ENCODE measurements at places on chromosomes 1 and 21.

GRCh38 chr1:147539122-147539575 lies 2.2 kb upstream of the BCL9 start:
- DNase-seq = no peak

- no peak for DNase-seq
Observed at GRCh38 chr1:212909652-212910063, 40.7 kb upstream of the VASH2 start.

DNA sequence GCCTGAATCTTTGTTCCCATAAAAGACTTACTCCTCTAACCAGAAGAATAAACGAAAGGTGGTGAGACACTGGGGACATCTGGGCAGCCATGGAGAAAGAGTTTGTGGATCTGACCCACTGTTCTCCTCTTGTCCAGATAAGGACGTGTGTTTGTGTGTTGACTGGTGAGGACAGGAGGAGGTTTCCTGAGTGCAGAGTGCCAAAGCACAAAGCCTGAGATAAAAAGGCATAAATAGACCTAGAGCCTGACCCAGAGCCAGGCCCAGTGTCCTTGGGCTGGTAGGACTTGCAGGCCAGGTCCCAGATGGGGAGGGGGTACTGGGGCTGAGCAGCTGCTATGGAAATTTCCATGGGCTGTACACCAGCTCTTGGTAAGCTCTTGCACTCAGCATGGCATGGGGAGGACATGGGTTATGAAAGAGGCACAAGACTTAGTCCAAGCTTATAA lies 19.6 kb upstream of the COQ8A start:
- no peak for DNase-seq

- DNase-seq = no peak
Observed at GRCh38 chr1:44433209-44433608, 28.2 kb downstream of the RNF220 start.

DNA sequence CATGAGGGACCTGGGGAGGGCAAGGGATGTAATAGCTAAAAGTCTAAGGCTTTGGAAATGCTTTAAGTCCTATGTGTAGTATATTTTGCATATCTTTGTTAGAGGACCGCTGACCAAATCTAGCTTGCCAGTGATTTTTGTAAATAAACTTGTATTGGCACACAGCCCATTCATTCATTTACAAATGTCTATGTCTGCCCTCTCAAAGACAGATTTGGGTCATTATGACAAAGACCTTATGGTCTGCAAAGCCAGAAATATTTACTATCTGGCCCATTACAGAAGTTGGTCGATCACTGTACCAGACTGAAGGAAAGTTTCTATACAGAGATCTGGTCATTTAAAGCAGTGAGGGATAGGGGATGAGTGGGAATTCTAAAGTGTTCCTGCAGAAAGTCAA lies 120.1 kb upstream of the RAVER2 start:
- no peak for DNase-seq

- no peak for DNase-seq
Observed at GRCh38 chr1:81369833-81370232, 430.9 kb upstream of the ADGRL2 start.

DNA sequence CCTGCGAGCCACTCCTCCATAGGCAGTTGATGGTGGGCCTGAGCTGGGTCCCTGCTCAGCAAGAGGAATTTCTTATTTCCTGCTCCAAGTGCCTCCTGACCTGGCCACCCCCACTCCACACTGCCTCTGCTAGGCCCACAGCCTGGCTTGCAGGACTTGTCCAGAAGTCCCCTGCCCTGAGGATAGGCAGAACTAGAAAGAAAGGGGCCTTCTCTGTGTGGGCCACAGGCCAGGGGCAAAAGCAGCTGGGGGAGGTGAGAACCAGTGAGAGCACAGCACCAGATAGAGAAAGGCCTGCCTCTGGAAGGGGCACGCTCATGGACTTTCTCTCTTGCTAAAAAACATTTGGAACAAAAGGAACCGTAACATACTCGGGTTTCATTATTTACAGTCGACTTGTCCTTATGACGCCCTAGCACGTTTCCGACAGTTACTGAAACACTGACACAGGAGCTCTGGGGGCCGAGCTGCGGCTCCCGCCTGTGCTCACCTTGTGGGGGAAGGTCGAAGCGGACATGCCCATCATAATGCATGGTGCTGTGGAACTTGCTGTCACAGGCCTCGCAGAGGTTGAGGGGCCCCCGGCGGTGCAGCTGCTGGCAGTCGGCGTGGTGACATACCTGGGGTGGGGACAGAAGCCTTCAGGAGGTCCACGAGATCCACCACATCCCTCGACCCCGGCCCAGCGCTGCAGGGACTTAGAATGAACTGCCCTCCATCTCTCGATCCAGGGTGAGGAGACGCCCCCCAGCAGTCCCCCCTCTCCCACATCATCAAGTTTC lies 11.3 kb upstream of the TNFRSF25 start:
- DNase-seq = no peak

- no peak for DNase-seq
Observed at GRCh38 chr21:42234041-42234440, 15.1 kb downstream of the ABCG1 start.

GRCh38 chr1:172823534-172823933 lies 164.6 kb downstream of the FASLG start:
- DNase-seq = no peak

DNA sequence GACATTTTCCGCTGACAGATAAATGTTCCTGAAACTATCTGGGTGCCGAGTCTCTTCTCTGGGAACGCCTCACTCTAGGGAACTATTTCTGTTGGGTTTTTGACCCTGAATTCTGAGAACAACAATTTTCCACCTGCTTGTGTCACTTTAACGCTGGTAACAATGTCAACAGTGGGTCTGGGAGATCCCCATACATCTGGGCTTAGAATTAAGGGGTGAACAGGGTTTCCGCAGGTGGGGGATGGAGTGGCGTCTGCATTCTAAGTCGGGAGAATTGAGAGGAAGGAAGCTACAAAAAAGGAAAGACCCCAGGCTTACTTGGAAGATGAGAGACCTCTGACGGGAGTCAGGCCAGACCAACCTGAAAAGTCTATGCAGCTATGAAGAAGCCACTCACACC lies 8.7 kb downstream of the CD247 start:
- DNase-seq = no peak

DNA sequence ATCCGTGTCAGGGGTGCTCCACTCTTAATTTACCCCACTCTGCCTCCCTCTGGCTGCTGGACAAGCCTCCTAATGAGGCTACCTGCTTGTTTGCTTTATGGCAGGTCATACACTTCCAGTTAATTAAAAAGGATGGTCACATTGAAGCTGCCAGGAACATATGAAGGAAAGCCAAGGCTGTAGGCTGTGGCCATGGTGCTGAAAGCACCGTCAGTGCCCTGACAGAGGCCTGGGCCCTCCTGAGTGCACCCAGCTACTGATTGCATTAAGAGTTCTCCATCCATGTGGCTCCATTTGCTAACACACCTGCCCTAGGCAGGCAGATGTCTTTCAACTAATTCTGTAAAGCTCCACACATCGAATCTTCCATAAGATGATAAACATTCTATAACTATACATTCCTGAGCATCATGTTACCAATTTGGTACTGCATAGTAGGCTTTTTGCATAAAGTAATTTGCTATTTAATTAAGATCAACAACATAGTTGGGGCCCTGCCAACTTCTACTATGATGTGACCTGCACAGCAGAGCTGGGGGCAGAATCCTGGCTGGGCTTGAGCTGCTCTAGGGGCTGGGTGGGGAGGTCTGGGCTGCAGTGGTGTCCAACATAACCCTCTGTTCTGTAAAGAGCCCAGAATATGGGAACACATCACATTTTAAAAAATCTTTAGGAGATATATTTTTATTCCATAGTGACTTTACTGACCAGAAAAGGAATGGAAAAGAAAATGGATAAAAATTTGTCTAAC lies 224.8 kb downstream of the SIPA1L2 start:
- DNase-seq = no peak

GRCh38 chr1:58922302-58923089 lies 138.6 kb upstream of the JUN start:
- DNase-seq = peak; percentile 2

DNA sequence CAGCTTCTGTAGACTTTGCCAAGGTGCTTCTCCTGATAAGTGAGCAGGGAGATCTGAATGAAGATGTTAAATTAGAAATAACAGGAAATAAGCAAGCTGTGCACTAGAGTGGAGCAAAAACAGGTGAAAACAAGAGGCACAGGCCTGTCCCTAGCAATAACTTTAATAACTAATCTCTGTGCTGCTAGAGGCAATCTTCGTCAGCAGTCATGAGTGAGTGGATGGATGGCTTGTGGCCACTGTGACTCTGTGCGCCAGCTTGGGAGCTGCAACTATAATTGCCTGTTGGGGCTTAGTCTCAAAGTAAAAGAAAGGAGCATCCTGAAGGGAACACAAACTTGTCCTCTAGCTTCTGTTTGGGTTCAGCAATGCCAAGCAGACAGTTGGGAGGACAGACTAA lies 240.3 kb downstream of the HHIPL2 start:
- no peak for DNase-seq

DNA sequence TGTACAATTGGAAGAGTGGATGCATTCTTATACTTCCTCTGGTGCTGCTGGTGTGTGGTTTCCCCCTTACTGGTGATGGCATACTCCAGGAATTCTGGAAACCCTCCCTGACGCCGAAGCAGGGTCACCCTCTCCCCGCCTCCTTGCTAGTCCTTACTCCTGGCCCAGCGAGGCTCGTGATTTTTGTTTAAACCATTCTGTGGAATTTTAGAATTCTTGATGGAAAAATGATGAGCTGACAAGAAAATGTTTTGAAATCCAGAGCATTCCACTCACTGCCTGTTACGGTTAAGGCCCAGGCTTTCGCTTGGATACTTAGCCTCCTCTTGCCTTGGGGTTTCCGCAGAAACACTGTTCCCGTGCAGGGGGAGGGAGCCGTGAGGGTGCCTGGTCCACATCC lies 41.1 kb downstream of the IL6R start:
- no peak for DNase-seq

- DNase-seq = no peak
Observed at GRCh38 chr21:46189213-46189958, 5.1 kb upstream of the SPATC1L start.

DNA sequence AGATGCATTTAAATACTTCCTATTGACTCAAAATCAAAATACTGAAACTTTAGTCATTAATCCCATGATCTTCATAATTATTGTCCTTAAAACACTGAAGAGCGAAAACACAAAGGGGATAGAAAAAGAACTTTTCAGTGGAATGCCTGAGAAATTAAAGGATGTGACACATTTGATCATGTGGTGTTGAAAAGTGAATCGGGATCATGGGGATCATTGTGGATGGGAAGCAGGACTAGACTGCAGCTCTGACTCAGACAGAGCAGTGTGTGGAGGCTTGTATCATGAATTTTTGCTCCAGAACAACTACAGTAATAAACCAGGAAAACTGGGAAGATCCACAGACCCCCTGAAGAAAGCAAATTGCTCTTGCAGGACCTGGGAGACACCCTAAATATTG lies 161.1 kb upstream of the CXADR start:
- DNase-seq = no peak

GRCh38 chr1:11273595-11274234 lies 717 bp downstream of the UBIAD1 start:
- DNase-seq = no peak

DNA sequence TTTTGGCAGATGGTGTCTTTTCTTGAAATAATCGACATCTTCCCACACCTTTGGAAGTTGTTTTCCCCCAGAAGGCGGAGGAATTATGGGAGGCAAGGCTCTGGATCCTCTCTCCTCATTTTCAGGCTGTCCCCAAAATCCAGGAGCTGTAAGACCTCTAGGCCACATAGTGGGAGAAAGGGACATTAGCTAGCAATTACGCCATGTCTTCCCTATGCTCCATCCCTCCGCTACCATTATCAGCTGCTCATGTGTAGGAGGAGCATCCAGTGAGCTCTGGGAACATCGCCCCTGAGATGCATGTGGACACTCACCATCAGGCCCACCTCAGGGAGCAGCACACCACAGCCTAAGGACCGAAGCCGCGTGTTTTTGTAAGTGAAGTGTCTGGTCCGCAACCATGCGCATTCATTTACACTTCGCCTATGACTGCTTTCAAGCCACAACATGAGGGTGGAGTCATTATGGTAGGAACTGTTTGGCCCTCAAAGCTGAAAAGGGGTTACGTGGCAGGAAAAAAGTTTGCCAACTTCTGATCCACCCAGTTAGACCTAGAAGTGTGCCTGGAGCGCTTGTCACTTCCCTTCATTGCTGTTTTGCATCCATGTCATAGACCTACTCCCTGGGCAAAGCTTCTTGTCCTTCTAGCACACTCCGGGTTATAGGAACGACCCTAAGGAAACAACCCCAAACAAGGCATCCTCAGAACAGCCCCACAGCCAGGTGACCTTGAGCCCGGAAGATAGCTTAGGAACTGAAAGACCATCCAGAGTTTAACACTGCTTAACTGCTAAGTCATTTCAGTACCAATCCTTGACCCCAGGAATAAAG lies 85.5 kb downstream of the C1orf94 start:
- no peak for DNase-seq

DNA sequence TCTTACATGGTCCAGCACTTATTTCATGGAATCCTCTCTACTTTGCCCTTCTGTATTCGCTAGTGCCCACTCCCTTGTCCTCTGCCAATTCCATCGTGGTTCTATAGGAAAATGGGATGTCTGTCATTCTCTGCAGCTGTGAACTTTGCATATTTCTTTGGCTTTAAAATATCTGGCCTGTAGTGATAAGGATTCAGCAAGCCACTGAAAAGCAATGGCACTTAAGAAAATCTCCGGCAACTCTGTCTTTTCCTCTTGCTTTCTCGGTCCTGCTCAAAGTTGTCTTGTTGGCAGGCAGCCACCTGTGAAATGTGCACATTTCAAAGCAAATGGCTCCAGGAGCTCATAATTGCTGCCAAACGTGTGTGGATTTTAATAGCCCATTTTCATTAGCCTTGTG lies 91.8 kb downstream of the CHD1L start:
- no peak for DNase-seq

DNA sequence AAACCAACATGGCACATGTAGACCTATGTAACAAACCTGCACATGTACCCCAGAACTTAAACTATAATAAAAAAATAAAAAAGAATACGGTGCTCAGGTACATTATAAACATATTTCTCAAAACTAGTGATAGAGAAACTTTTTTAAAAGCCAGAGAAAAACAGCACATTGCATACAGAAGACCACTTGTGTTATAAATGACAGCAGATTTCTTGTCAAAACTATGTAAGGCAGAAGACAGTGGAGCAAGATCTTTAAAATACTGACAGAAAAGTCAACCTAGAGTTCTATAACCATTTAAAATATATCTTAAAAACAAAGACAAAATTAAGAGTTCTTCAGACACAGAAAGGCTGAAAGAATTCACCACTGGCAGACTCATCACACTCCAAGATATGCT lies 144.7 kb downstream of the NEGR1 start:
- no peak for DNase-seq

GRCh38 chr1:170085091-170085490 lies 10.6 kb upstream of the KIFAP3 start:
- no peak for DNase-seq

DNA sequence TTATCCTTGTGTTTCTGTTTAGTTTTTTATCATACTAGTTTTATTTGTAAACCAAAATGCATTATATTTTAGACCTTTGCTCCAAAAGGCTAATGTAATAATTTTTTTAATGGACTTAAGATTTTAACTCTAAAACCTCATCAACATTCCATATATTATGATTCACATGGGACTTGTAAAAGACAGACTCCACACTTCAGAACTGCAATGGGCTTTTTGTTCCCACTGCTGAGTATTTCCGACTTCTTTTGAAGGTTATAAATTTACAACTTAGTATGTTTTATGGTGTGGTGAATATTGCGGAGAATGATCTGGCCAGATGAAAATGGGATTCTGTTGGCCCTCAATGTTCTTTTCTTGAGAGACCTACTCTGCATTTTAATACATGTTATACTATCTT lies 678.5 kb downstream of the USP25 start:
- DNase-seq = no peak
